NCI-H774 (cell line): ENCODE measurements at places on chromosomes 3 and 15.

- DNase-seq, result no peak
Observed at GRCh38 chr3:35198857-35199256, 440.5 kb upstream of the ARPP21 start.

- DNase-seq, result no peak
Observed at GRCh38 chr3:187718802-187719201, 16.4 kb upstream of the RTP2 start.

DNA sequence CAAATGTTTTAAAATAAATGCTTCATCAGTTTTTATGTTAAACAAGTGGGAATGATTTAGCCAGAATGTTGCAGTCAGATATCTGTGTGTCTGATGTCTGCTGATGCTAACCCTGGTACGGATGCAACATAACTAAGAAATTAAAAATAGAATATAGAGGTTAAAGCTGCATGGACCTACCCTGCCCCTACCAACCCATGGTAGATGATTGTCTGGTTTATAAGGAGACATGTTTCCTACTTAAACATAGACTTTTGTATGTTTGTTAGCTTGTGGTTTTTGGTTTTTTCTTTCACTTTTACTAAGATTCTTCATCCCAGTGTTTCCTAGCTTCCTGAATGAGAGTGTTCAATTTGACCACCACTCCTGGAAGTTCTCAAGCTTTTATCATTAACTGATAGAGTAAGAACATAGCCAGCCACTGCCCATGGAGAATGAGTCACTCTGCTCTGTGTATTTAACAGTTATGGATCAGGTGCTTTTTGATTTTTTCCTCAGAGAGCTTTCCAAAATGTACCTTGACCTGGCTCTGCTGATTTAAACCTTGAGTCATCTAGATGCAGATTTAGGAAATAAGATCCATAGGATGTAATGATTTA is 70.7 kb upstream of the VEPH1 start:
- no peak for DNase-seq

DNA sequence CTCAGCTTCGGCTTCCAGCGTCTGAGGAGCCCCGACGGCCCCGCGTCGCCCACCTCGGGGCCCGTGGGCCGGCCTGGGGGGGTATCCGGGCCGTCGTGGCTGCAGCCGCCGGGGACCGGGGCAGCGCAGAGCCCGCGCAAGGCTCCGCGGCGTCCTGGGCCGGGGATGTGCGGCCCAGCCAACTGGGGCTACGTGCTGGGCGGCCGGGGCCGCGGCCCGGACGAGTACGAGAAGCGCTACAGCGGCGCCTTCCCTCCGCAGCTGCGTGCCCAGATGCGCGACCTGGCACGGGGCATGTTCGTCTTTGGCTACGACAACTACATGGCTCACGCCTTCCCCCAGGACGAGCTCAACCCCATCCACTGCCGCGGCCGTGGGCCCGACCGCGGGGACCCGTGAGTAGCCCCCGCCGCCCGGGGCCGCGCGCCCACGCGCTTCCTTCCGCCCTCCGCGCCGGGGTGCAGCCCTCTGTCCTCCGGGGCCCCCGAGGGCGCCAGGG is 462 bp downstream of the EDEM1 start:
- peak; percentile 3 for DNase-seq

DNA sequence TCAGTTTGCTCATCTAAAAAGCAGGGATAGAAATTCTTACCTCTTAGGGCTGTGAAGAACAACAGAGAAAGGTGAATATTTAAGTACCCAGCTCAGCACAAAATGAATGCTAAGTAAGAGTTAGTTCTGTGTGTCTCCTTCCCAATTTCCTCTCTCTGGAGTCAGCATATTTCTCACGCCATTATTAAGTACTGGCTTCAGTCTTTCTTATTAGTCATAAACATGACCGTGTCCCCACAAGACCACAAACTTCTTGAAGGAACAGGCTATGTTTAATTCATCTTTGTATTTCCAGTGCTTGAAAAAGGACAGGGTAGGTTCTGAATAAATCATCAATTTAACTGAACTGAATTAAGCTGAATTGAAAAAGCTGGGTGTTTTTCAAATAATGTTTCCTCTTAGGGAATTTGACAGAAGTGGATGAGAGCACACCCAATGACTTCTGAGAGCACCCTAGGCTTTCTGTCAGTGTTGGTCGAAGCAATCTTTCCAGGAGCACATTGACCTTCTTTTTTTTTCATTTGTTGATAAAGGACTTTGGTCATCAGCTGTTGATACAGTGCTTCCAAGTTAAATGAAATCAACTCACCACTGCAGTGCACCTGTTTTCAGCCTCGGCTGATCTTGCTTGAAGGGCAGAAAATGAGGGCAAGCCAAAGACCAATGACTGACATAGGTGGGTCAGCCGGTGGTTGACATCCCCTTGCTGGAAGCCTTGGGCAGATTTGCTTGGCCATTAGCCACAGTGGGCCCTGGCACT is 324.6 kb downstream of the MFSD1 start:
- no peak for DNase-seq

DNA sequence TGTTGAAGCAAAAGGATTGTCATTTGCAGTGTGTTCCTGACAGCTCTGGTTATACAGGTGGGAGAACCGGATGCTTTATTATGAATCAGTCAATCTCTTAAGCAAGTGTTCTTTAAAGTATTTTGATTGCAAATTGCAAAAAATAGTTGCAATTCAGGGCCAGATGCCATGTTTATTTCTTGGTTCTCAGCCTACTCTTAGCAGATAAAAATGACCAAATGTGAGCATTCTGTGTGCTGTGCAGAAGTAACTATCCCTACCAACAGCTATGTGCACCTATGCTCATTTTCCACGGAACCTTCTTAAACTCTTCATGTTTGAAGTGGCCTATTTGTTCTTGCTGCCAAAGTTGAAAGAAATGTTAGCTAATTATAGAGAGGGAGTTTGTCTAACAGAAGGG is 262.3 kb upstream of the RASGRP1 start:
- no peak for DNase-seq
